ENCODE measurements at places on chromosomes 7 and 10. TPM values are rescaled to one million over a fixed set of nuclear protein-coding genes. Genes with fewer than 3 reads are reported as not detected.

DNA sequence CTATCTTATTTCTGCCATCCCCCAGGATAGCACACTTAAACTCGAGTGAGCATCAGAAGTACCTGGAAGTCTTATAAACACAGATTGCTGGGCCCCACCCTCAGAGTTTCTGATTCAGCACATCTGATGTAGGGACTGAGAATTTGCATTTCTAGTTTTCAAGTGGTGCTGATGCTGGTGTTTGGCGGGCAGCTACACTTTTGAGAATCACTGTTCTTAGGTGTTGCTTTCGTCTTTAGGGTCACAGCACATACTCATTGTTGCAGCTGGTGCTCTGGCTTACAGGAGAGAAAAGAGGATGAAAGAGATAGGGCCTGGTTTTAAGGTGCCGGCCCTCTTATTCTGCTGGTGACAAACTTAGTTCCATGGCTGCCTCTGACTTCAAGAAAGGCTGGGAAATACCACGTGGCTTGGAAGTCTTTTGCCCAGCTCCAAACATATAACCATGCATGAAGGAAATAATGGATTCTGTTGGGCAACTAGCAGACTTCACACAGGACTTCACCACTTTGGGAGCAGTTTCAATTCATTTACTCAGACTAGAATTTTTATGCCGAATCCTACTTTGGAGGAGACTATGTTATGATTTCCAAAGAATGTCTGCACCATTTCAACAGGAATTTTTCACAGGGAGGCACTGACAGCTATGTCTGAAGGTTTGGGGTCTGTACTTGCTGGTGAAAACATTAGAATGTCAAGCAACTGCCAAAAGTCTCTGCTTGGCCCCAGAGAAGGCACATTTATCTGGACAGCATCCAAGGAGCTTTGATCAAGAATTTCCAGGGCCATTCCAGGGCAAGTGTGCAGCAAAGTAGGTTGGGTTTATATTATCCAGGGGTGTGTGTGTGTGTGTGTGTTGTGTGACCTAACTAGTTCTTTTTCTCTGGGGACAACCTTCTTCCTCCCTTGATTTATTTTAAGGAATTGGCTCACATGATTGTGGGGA, 6.9 kb upstream of the MINDY4 start:
- no peak for DNase-seq

MARVELD1 gene
- 43.2 TPM for total RNA-seq

SPDYE2 gene
- 0.50 TPM for total RNA-seq

DNA sequence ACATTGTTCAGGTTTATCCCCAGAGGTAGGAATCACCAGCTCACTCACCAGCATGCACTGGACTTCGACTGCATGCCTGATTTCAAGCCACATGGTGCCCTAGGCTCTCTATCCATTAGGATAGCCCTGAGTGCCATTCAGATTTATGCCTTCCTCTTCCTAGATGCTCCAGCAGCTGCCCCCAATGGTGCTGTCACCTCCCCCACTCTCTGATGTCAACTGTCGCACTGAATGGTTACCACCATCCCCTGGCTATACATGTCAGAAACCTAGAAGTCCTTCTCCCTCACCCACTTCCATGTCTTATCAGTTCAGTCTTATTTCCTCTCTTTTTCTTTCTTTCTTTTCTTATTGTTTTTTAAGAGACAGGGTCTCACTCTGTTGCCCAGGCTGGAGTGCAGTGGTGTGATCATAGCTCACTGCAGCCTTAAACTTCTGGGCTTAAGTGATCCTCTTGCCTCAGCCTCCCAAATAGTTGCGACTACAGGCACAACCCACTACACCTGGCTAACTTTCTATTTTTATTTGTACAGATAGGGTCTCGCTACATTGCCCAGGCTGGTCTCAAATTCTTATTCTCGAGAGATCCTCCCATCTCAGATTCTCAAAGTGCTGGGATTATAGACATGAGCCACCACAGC, 2.9 kb downstream of the SFXN4 start:
- DNase-seq = peak; percentile 29

DNA sequence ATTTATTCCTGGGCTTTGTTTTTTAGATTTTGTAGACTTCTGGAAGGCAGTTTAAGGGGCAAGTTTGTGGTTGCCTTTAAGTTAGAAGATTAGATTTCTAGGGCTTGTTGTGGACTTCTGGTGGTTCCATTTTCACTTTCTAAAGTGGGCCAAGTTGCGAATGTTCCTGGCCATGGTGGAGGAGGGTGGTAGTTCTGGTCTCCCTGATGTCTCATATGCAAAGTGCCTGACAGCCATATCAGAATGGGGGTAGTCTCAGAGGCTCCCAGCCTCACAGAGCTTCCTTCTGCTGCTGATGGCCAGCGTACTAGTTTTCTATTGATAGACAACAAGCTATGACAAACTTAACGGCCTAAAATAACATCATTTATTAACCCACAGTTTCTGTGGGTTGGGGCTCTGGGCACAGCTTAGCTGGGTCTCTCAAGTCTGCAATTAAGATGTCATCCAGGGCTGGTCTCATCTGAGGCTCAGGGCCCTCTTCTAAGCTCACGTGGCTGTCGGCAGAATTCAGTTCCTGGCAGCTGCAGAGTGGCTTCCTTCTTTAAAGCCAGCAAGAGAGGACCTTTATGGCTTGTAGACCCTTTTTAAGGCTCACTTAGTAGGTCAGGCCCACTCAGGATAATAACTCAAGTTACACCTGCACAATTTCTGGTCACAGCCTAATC, 44.8 kb downstream of the BMPER start:
- no peak for DNase-seq

OR6B1 gene
- total RNA-seq = not detected

GRCh38 chr7:143280160-143280559, 4.6 kb upstream of the TMEM139 start:
- DNase-seq = no peak

MAPK8 gene
- 36.7 TPM for total RNA-seq

CASD1 gene
- total RNA-seq = 22.8 TPM

- DNase-seq = no peak
These were observed 145.2 kb upstream of the PFKP start for GRCh38 chr10:2921956-2922680.

DNA sequence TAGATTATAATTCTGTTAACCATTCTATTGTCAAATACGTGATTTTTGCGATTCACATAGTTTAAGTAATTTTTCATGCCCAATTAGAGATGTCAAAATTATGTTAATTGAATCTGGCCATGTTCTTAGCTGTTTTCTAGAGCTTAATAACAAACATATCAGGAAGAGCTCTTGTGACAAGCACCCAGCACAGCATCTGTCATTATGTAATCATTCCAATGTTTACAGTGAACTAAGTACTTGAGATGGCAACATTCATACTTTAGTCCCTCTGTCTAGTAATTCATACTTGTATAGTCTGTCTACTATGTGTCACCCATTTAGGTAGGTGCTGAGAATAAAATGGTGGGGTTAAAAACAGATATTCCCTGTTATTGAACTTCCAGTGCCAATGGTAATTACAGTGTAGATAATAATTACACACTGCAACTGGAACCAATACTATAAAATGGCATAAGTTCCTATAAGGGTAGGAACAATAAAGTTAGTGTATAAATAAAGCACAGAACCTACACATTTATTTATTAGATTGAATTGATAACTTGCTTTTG, 55.2 kb downstream of the ZEB1 start:
- DNase-seq = no peak

- no peak for DNase-seq
These were observed 76.6 kb downstream of the TCF7L2 start for GRCh38 chr10:113026679-113027078.

GRCh38 chr10:132924046-132924952, 18.1 kb downstream of the CFAP46 start:
- no peak for DNase-seq

MLXIPL gene
- 26.2 TPM for total RNA-seq

- DNase-seq = no peak
These were observed 380 bp downstream of the NAT16 start for GRCh38 chr7:101179713-101180112.

GRCh38 chr10:58513188-58514110, 777 bp downstream of the BICC1 start:
- peak; percentile 57 for DNase-seq

DNA sequence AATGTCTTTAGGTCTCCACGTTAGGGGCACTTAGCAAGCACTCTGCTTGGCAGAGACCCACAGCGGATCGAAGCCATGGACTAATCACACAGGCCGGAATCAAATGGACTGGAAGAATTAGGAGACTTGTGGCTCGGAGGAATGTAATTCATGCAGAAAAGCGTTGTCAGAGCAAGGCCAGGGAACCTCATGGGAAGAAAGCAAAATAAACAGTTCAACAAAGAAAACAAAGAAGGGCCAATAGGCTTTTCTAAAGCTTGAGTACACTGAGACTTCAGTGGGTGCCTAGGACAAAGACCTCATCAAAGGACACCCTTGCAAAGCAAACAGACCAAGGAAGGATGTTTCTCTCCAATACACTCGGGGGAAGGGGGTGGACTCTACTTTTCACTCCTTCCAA, 171.1 kb downstream of the GLI3 start:
- no peak for DNase-seq

RNF133 gene
- total RNA-seq = 1.3 TPM

DNA sequence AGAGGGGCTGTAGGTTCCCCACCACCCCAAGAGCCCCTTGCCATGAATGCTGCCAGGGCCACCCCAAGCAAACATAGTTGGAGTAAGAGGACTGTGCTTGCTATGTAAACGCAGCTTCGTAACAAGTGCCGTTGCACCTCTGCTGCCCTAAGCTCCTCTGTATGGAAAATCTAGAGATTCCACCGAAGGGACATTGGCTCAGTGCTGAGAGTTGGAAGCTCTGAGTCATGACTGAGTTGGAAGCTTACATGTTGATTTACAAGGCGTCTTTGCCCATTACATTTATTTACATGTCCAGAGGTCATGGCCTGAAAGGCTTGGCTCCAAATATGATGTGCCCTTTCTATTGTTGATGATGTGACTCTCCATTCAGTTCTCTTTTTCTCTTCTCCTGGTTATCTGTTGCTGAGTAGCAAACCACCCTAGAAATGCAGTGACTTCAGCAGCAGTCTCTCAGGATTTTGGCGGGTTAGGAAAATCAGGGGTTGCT, 233.1 kb upstream of the TCF7L2 start:
- DNase-seq = no peak

- DNase-seq = no peak
These were observed 88.8 kb downstream of the TFEC start for GRCh38 chr7:115941703-115942268.

- DNase-seq = no peak
These were observed 239.8 kb downstream of the TCERG1L start for GRCh38 chr10:131071721-131072120.

HMX3 gene
- not detected for total RNA-seq

DNA sequence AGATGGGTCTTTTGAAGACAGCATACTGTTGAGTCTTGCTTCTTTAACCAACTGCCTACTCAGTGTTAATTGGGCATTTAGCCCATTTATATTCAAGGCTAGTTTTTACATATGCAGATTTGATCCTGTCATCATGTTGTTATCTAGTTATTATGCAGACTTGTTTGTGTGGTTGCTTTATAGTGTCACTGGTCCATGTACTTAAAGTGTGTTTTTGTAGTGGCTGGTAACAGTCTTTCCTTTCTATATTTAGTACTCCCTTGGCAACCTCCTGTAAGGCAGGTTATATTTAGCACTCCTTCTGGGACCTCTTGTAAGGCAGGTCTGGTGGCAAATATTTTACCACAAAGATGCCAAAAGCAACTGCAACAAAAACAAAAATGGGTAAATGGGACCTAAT, 66.7 kb downstream of the TES start:
- no peak for DNase-seq

GRCh38 chr7:26319636-26320035, 28.0 kb downstream of the SNX10 start:
- DNase-seq = no peak

DNA sequence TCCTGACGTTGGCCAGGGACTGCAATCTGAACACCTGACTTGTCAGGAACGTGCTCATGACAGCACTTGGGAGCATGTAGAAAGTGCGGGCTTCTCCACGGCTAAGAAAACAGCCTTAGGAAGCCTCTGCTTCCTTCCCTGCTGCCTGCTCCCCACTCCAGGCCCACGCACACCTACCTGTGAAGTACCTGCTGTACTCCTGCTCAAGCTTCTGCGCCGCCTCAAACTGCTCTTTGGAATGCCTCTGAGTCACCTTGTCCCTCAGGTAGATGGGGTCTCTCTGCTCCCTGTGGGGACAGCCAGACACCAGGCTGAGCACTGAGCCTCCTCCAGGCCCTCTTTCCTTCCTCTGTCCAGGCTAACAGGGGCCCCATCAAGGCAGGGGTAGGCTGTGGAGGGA, 132.7 kb downstream of the DLG5 start:
- no peak for DNase-seq

CXCL12 gene
- 99.5 TPM for total RNA-seq

CYP3A7 gene
- not detected for total RNA-seq

- no peak for DNase-seq
These were observed 70.0 kb upstream of the PHYHIPL start for GRCh38 chr10:59106441-59106840.

CD36 gene
- total RNA-seq = 10.0 TPM

- DNase-seq = no peak
These were observed 461.2 kb downstream of the INHBA start for GRCh38 chr7:41241641-41242040.

GET4 gene
- total RNA-seq = 44.8 TPM

- no peak for DNase-seq
These were observed 167.5 kb upstream of the MEOX2 start for GRCh38 chr7:15853832-15854470.

DNA sequence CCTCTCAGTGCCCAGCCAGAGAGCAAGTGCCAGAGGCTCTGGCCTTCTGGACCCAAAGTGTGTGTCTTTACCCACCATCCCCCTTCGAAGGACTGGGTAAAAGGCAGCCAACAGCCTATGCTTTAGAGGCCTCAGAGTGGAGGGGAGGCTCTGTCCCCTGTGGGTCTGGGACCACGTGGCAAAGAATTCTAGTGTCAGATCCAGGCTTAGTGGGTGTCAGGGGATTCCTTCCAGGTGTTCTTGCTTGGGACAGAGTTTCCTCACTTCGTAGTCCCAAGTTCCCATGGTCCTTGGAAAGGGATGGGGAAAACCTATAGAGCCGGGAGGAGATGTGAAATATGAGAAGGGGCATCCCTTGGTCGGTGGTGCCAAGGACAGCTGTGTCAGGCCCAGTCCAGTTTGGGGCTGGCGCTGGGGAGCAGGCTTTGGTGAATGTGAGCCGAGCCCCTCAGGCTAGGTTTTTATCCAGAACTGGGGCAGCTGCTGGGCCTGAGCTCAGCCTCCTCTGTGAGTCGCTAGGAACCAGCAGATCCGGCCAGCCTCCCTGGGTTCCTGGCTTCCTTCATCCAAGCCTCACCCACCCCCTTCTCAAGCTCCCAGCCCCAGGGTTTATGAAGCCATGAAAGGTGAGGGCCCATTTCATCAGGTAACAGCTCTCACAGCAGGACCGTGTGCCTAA, 71.2 kb downstream of the C10orf105 start:
- DNase-seq = no peak

ELMO1 gene
- total RNA-seq = 35.4 TPM

- no peak for DNase-seq
These were observed 148.2 kb downstream of the PRKAG2 start for GRCh38 chr7:151728746-151729145.

GRCh38 chr10:71849461-71849908, 1.6 kb downstream of the PSAP start:
- no peak for DNase-seq
